ENCODE measurements at places on chromosomes 12 and 14.

DNA sequence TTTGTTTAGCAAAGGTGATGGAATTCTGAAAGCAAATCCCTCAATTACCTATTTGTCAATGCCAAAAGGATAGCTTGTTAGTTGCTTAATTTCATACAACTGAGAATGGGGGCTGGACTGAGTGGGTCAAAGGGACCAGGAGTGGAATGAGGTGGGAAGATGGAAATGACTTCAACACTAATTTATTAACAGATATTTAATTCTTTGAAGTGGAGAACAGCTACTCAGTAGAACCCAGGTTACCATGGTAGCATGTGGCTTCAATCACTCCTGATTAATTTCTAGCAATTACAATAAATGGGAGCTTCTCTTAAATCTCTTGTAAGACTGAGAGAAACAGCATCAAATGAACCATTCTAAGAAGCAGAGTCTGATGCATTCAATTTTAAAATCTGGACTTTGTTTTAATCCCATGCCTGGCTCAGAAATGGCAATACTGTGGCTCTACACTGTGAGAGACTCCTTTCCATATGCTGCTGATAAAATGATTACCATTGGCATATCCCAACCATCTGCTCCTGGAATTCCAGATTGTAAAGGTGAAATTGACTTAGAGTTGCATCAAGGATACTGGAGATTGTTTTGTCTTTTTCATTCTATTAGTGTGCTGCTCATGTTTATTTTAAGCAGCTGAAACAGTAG, 607.8 kb downstream of the SNAPC1 start:
- DNase-seq: no peak

- no peak for DNase-seq
Observed at GRCh38 chr12:120468325-120468820, 1.2 kb downstream of the SRSF9 start.

DNA sequence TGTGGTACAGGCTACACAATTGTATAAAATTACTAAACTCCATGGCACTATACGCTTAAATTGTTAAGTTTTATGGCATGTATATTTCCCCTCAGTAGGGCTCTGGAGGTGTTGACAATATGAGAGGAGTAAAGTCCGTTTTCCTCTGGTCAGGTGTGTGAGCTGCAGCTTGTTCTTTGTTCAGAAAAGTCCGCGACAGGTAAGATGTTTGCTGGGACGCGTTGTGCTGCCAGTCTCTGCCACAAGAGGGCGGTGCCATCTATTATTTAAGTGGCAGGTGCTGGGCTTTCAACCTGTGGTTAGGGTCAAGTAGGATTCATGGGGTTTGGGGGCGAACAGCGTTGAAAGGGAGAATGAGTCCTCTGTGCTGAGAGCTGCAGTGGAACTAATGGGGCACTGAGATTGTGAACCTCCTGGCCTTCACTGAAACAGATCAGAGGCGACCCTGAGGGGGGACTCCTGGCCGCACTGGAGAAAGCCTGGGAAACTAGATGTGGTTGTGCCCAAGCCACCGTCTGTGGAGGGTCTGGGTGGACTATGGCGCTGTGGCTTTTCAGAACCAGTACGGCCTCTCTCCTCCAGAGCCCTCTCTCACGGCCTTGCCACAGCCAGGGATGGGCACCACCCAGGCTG, 179.0 kb downstream of the SLC15A4 start:
- DNase-seq: peak; percentile 82

- peak; percentile 77 for DNase-seq
Observed at GRCh38 chr12:115354007-115354890, 670.3 kb upstream of the TBX3 start.

- no peak for DNase-seq
Observed at GRCh38 chr14:89544636-89545301, 127.7 kb upstream of the FOXN3 start.

GRCh38 chr14:70964492-70964891, 57.2 kb downstream of the PCNX1 start:
- DNase-seq: no peak
